Tibial artery (tissue), 4 donors: ENCODE measurements at places on chromosomes 1 and 21.

- no peak for DNase-seq
- no peaks in the 10 kb centered on the region for H3K36me3 ChIP-seq
- peak overlapping the region; percentile 79 for H3K4me3 ChIP-seq
- H3K27me3 ChIP-seq, result no peaks in the 10 kb centered on the region
- H3K27ac ChIP-seq, result no peak overlapping the region
Measured at GRCh38 chr1:39882152-39882551, 1.2 kb downstream of the TRIT1 start.

- no peaks in the 10 kb centered on the region for H3K36me3 ChIP-seq
- no peaks in the 10 kb centered on the region for H3K4me1 ChIP-seq
- no peak overlapping the region for H3K27ac ChIP-seq
- H3K4me3 ChIP-seq, result no peak overlapping the region
- DNase-seq, result no peak
Measured at GRCh38 chr1:25909040-25909439, 2.8 kb upstream of the STMN1 start.

GRCh38 chr1:29431138-29431537, 194.8 kb downstream of the PTPRU start:
- no peaks in the 10 kb centered on the region for H3K4me1 ChIP-seq
- H3K4me3 ChIP-seq, result no peak overlapping the region
- H3K36me3 ChIP-seq, result no peaks in the 10 kb centered on the region
- no peak for DNase-seq

- H3K4me3 ChIP-seq, result no peak overlapping the region
- no peaks in the 10 kb centered on the region for H3K27me3 ChIP-seq
- no peak overlapping the region for H3K27ac ChIP-seq
- no peaks in the 10 kb centered on the region for H3K4me1 ChIP-seq
- no peak for DNase-seq
- no peaks in the 10 kb centered on the region for H3K36me3 ChIP-seq
Measured at GRCh38 chr21:19853709-19854575, 1144.3 kb upstream of the NCAM2 start.

DNA sequence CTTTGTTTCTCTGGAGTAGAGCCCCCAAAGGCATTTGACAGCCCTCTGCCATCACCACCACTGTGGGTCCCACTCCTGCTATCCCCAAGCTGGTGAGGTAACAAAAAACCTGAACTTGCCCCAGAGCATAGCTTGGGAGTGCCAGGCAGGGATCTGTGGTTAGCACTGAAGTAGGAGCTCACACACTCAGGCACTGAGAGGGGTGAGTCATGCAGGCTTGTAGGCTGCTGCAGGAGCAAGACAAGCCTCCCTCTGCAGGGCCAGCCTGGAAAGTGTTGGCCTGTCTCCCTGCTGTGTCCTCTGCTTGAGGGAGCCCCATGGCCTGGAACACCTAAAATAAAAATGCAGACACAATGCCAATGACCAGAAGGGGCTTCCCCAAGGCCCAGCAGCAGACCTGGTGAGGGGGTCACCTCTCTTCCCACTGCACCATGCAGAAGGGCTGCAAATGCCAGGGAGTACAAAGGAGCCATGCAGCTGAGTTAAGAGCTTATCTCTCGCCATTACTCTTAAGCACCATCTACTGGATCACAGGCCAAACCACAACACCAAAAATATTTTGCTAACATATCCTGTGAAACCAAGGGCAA, 108.9 kb upstream of the POGK start:
- H3K4me3 ChIP-seq, result no peak overlapping the region
- no peak overlapping the region for H3K27ac ChIP-seq
- no peaks in the 10 kb centered on the region for H3K27me3 ChIP-seq
- no peaks in the 10 kb centered on the region for H3K36me3 ChIP-seq
- H3K4me1 ChIP-seq, result no peaks in the 10 kb centered on the region
